Activated gamma-delta T cell treated with Interleukin-2 at 50 U/mL for 16 hours (primary cell): ENCODE measurements at places on chromosomes 5 and 9.

GRCh38 chr9:137459601-137460362 is 648 bp upstream of the NSMF start:
- no peak for DNase-seq

DNA sequence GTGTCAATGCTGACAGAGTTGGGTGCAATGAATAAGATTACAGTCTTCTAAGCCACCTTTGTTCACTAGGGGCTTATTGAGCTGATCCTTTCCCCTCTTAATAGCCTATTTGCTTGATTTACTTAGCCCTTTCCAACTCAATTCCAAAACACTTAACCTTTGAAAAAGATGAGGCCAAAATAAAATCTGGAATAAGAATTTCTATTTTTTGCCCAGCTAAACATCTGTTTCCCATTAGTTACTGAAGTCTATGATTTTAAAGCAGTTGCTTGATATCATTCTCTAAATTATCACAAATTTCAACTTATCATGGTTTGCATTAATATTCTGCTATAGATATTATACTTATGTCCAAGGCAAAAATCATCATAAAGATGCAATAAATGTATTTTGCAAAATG is 1272.0 kb upstream of the ACO1 start:
- DNase-seq: no peak

DNA sequence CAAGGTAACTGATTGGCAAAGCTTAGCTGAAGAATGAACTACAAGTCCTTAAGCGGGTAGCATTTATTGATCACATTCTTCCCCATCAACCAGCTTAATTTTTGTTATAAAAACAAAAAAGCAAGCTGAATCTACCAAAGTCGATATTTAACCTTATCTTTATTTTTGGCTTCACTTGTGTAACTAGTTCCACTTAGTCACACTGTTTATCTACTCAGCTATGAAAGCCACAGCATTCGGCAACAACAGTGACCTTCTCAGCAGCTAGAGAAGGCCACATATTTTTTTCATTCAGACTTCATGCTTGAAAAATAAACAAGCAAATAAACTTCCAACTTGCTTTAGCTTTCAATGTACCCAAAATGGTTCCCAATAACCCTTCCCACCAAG is 69.4 kb downstream of the KLHL3 start:
- no peak for DNase-seq

DNA sequence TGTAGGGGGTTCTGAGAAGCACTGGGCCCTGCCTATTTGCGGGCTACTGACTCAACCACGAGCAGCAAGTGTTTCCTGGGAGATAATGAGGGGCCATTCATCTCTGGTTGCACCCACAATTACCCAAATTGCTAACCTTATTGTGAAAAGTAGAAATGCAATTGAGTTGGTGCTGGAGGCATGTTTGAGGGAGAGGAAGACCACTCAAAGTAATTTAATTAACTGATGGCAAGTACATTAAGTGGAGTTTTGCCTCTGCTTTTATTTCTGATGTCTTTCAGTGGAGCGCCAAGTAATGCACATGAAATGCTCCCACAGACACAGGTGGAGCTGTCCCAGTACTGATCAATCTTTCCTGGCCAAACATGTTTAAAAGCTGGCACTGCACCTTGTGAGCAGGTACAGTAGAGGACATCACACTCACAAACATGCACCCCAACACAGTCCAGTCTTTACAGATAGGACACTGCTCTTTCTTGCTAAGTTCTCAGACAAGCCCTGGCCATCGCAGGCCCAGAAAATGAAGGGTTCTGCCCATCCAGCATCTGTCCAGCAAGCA is 195.4 kb downstream of the HSPA4 start:
- DNase-seq: no peak

DNA sequence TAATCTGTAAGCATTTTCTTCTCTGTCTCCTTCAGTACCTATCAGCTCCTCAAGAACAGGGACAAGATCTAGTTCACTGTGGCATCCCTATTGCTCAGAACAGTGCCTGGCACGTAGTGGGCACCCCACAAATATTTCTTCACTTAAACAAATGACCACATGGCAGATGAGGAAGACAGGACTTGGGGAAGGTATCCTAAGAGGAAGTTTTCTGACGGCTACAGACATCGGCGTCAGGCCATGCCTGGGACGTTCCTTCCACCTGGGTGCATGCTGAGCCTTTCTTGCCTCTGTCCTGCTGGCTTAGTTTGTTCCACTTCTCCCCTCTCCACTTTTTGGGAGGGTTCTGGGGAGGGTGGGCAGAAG is 60.2 kb downstream of the NEURL1B start:
- DNase-seq: no peak

DNA sequence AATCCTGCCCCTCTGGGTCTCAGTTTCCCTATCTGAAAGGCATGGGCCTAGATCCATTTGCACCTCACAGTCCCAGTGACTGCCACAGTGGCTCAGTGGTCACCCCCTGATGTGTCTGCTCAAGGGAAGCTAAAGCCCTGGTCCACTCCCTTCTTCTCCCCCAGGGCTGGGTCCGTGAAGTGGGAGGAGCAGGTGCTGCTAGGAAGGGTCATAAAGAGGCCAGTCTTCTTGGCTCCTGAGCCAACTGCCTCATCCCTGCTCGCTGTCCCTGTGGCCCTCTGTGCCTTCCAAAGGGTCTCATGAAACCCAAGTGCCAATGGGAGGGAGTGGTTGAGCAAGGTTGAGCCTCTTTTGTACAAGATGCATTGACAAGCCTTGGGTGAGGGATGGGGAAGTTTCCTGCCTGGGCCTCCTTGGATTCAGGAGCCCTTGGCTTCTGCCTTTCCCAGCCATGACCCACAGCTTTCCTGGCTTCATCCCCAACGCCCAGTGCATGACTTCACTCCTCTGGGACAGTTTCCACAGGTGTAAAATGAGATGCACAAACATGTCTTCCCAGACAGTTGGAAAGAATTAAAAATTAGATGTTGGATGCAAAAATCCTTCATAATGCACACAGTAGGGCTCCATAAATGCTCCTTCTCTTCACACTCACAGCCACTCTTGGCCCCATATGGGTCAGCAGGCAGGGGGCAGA is 1.6 kb upstream of the SLC6A7 start:
- no peak for DNase-seq
